ENCODE measurements at places on chromosomes 3 and 15. TPM values are rescaled to one million over a fixed set of nuclear protein-coding genes. Genes with fewer than 3 reads are reported as not detected.
A peak's percentile ranks its signal among the peaks of the same experiment; 100 is the strongest.

Gene A4GNT
- not detected for total RNA-seq

Gene HDAC11
- total RNA-seq = 6.1 TPM

Gene MORC1
- total RNA-seq = not detected

Gene NUTM1
- total RNA-seq = not detected

Gene PLAAT1
- not detected for total RNA-seq

Gene ALDH1A3
- not detected for total RNA-seq

Gene ZBED2
- 6.0 TPM for total RNA-seq

Gene ZIC1
- not detected for total RNA-seq

Gene CAV3
- total RNA-seq = not detected

GRCh38 chr15:57540211-57540610, 51.5 kb upstream of the MYZAP start:
- no peaks in the 10 kb centered on the region for H3K4me1 ChIP-seq
- peaks cover 5% of the 10 kb centered on the region for H3K27me3 ChIP-seq
- H3K27ac ChIP-seq = no peak overlapping the region
- no peaks in the 10 kb centered on the region for H3K36me3 ChIP-seq
- H3K4me3 ChIP-seq = no peak overlapping the region
- DNase-seq = no peak

- no peaks in the 10 kb centered on the region for H3K36me3 ChIP-seq
- DNase-seq = no peak
- no peaks in the 10 kb centered on the region for H3K27me3 ChIP-seq
- H3K4me1 ChIP-seq = peaks cover 9% of the 10 kb centered on the region
- H3K4me3 ChIP-seq = no peak overlapping the region
- no peak overlapping the region for H3K27ac ChIP-seq
Observed at GRCh38 chr3:188280627-188281026, 126.7 kb downstream of the LPP start.

- H3K27me3 ChIP-seq = no peaks in the 10 kb centered on the region
- H3K4me1 ChIP-seq = peaks cover 5% of the 10 kb centered on the region
- no peaks in the 10 kb centered on the region for H3K36me3 ChIP-seq
- no peak overlapping the region for H3K4me3 ChIP-seq
- DNase-seq = no peak
- no peak overlapping the region for H3K27ac ChIP-seq
Observed at GRCh38 chr3:186845756-186846155, 3.2 kb downstream of the ADIPOQ start.

GRCh38 chr15:56244811-56245576, 1.3 kb upstream of the RFX7 start:
- H3K4me1 ChIP-seq = peaks cover 24% of the 10 kb centered on the region
- peak overlapping the region; percentile 89 for H3K4me3 ChIP-seq
- peak overlapping the region; percentile 76 for H3K27ac ChIP-seq
- no peaks in the 10 kb centered on the region for H3K36me3 ChIP-seq

DNA sequence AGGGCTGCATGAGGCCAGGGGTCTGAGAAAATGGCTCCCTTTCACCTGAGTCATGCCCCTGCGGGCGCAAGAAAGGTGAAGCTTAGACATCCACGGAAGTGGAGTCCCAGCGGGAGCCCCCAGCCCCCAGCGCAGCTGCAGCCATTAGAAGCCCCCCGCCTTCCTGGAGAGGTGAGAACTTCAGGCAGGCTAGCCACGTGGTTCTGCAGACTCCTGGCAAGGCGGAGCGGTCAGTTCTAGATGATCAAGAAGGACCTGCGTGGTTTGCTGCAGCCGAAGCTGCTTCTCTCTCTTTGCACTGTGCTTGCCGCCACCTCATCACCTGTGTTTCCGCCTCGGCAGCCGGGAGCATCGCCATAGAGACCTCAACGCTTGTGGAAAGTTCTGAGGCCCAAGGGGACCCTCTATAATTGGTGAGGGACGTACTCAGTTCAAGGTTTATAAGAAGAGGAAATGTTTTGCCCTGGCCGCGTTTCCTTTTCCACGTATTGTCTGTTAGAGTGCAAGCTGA, 15.8 kb upstream of the KCNMB3 start:
- no peaks in the 10 kb centered on the region for H3K36me3 ChIP-seq
- peaks cover 34% of the 10 kb centered on the region for H3K4me1 ChIP-seq
- no peaks in the 10 kb centered on the region for H3K27me3 ChIP-seq
- no peak overlapping the region for H3K27ac ChIP-seq

GRCh38 chr15:86002444-86002843, 77.2 kb upstream of the AGBL1 start:
- no peaks in the 10 kb centered on the region for H3K36me3 ChIP-seq
- no peak overlapping the region for H3K27ac ChIP-seq
- H3K4me3 ChIP-seq = no peak overlapping the region

GRCh38 chr3:139134678-139135372, 90.1 kb upstream of the PRR23C start:
- H3K4me3 ChIP-seq = no peak overlapping the region
- no peaks in the 10 kb centered on the region for H3K27me3 ChIP-seq
- H3K4me1 ChIP-seq = no peaks in the 10 kb centered on the region

- no peaks in the 10 kb centered on the region for H3K36me3 ChIP-seq
- H3K4me3 ChIP-seq = no peak overlapping the region
Observed at GRCh38 chr3:124117486-124117885, 125.6 kb upstream of the ROPN1 start.

GRCh38 chr3:13072239-13072599, 1.0 kb downstream of the IQSEC1 start:
- H3K27me3 ChIP-seq = no peaks in the 10 kb centered on the region
- no peaks in the 10 kb centered on the region for H3K36me3 ChIP-seq
- H3K4me1 ChIP-seq = peaks cover 55% of the 10 kb centered on the region
- peak overlapping the region; percentile 79 for H3K27ac ChIP-seq
- DNase-seq = peak; percentile 82

GRCh38 chr3:188689101-188689574, 482.6 kb upstream of the TPRG1 start:
- H3K27ac ChIP-seq = no peak overlapping the region
- H3K4me3 ChIP-seq = no peak overlapping the region
- no peak for DNase-seq
- peaks cover 14% of the 10 kb centered on the region for H3K4me1 ChIP-seq

- no peak overlapping the region for H3K27ac ChIP-seq
- H3K36me3 ChIP-seq = no peaks in the 10 kb centered on the region
- no peak overlapping the region for H3K4me3 ChIP-seq
- H3K27me3 ChIP-seq = no peaks in the 10 kb centered on the region
- DNase-seq = no peak
Observed at GRCh38 chr15:97874139-97874538, 86.4 kb upstream of the ARRDC4 start.

- H3K4me1 ChIP-seq = no peaks in the 10 kb centered on the region
- H3K27me3 ChIP-seq = no peaks in the 10 kb centered on the region
- H3K27ac ChIP-seq = no peak overlapping the region
- DNase-seq = no peak
- no peak overlapping the region for H3K4me3 ChIP-seq
- no peaks in the 10 kb centered on the region for H3K36me3 ChIP-seq
Observed at GRCh38 chr3:834679-835078, 258.1 kb upstream of the CNTN6 start.

GRCh38 chr3:87792198-87792533, 266.6 kb downstream of the CGGBP1 start:
- H3K36me3 ChIP-seq = no peaks in the 10 kb centered on the region
- no peak for DNase-seq
- H3K27me3 ChIP-seq = no peaks in the 10 kb centered on the region
- peak overlapping the region; percentile 46 for H3K4me3 ChIP-seq

DNA sequence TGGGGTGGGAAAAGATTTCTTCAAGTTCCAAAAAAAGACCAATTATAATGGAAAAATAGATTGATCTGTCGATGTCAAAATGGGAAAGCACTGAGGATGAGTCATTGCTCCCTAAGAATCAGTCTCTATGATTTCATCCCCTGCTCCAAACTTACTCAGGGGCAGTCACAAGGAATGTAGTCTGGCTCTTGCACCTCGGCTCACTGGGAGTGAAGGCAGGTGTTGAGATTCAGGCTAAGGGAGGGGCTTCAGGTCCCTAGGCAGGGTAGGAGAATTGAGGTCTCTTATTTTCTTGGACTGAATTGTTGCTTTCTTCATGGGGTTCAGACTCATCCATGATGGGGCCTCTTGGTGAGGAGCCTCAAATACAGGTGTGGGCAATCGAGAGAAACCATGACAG, 14.2 kb downstream of the ESYT3 start:
- H3K4me3 ChIP-seq = no peak overlapping the region
- no peak for DNase-seq

GRCh38 chr3:111944372-111944771, 34.5 kb upstream of the ABHD10 start:
- no peak overlapping the region for H3K4me3 ChIP-seq
- H3K27me3 ChIP-seq = no peaks in the 10 kb centered on the region
- H3K4me1 ChIP-seq = no peaks in the 10 kb centered on the region

DNA sequence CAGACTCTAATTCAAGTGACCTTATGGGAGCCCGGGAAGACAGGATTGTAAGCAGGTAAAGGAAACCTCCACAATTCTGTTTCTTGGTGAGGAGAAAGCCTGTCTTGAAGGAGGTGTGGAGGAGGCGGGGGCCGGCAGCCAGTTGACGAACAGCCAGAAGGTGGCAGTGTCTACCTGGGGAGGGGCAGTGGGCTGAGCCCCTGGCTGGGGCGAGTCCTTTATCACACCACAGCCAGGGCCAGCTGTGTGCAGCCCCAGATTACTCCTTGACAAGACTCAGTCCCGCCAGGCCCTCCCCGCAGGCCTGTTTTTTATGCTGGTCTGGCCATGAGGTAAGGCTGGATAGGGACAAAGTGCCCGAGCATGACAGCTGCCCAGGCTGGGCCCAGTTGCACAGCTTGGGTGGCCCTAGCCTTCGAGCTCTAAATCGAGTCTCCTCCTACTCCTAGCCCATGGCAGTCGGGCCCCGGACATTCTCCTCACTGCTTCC, 40.9 kb upstream of the IDH2 start:
- H3K36me3 ChIP-seq = no peaks in the 10 kb centered on the region
- H3K27me3 ChIP-seq = no peaks in the 10 kb centered on the region
- H3K4me3 ChIP-seq = no peak overlapping the region
- no peak overlapping the region for H3K27ac ChIP-seq

DNA sequence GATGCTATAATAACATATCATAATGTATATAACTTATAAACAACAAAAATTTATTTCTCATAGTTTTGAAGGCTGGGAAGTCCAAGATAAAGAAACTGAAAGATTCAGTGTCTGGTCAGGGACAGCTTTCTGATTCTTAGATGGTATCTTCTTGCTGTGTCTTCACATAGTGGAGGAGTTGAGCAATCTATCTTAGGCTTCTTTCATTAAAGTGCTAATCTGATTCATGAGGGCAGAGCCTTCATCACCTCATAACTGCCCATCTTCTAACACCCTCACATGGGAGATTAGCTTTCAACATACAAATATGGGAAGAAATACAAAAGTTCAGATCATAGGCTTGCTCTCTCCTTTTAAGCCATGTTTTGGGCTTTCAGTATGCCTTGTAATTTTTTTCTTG, 774.8 kb upstream of the EPHA6 start:
- no peaks in the 10 kb centered on the region for H3K4me1 ChIP-seq
- H3K36me3 ChIP-seq = no peaks in the 10 kb centered on the region
- no peaks in the 10 kb centered on the region for H3K27me3 ChIP-seq

GRCh38 chr3:154971341-154971740, 108.8 kb upstream of the MME start:
- H3K36me3 ChIP-seq = no peaks in the 10 kb centered on the region
- H3K4me1 ChIP-seq = no peaks in the 10 kb centered on the region
- no peak for DNase-seq
- no peaks in the 10 kb centered on the region for H3K27me3 ChIP-seq

GRCh38 chr3:39712413-39713048, 96.9 kb upstream of the MYRIP start:
- no peaks in the 10 kb centered on the region for H3K4me1 ChIP-seq
- no peaks in the 10 kb centered on the region for H3K36me3 ChIP-seq
- H3K27ac ChIP-seq = no peak overlapping the region
- H3K27me3 ChIP-seq = no peaks in the 10 kb centered on the region
- H3K4me3 ChIP-seq = no peak overlapping the region

DNA sequence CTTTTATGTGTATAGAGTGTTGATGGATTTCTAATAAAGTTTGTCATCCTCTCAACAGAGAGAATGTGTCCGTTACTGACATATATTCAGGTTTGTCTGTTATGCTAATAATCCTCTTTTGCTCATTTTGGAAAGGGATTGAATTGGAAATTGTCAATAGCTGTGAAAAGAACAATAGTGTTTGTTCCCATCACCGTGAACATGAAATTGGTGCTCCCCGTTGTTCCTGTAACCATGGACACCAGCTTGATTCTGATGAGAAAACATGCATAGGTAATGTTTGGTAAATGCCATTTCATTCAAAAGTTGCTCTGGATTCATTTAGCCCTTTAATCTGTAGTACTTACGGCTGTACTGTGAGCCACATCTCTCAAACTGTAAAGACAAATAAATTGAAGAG, 707.0 kb upstream of the GOLIM4 start:
- no peak overlapping the region for H3K27ac ChIP-seq
- H3K4me3 ChIP-seq = no peak overlapping the region
- H3K27me3 ChIP-seq = no peaks in the 10 kb centered on the region

DNA sequence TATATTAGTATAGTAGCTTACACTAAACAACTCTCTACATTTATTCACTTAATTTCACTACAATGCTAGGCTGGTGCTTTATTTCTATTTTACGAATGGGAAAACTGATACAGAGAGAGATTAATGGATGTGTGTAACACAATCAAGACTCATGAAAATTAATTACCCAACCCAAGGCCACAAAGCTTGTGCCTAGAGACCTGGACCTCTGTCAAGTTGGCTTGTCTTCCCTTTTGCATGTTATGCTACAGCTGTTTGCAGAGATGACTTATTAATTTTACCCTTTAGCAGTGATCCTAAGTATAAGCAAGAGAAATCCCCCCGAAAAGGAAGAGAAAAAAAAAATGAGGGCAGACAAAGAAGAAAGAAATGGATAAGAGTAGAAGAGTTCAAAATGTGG, 162.5 kb downstream of the C3orf38 start:
- no peak overlapping the region for H3K4me3 ChIP-seq
- no peak overlapping the region for H3K27ac ChIP-seq
- no peaks in the 10 kb centered on the region for H3K36me3 ChIP-seq
- no peaks in the 10 kb centered on the region for H3K4me1 ChIP-seq
- H3K27me3 ChIP-seq = no peaks in the 10 kb centered on the region
- no peak for DNase-seq

GRCh38 chr3:120928991-120929390, 21.0 kb downstream of the STXBP5L start:
- no peak overlapping the region for H3K27ac ChIP-seq
- DNase-seq = no peak
- H3K27me3 ChIP-seq = no peaks in the 10 kb centered on the region
- H3K36me3 ChIP-seq = no peaks in the 10 kb centered on the region

GRCh38 chr3:31392568-31392967, 140.2 kb upstream of the STT3B start:
- no peaks in the 10 kb centered on the region for H3K36me3 ChIP-seq
- no peak overlapping the region for H3K4me3 ChIP-seq
- no peak overlapping the region for H3K27ac ChIP-seq
- no peaks in the 10 kb centered on the region for H3K4me1 ChIP-seq
- H3K27me3 ChIP-seq = no peaks in the 10 kb centered on the region

All from B cell (primary cell).